GM04504 (cell line): ENCODE measurements at places on chromosomes 6 and 20.

GRCh38 chr20:48789185-48789668, 38.6 kb downstream of the PREX1 start:
- DNase-seq = no peak

DNA sequence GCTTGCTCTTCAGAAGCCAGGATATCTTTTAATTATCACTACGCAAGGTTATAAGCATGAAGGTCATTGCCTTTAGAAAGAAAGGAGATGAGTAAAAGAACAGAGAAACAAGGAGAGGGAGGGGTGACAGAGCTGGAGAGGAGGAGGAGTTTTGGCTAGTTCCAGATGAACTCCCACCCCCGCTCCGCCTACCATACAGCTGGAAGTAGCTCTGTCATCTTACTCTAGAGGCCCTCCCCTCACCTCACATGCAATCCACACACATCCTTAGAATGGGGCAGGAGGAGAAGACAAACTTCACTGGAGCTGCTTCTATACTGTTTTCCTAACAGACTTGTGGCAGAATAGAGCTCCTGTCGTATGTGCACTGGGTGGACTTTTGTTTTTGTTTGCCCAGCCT, 144.7 kb downstream of the SCML4 start:
- no peak for DNase-seq

GRCh38 chr20:63692436-63693082, 3.9 kb upstream of the TNFRSF6B start:
- DNase-seq = peak; percentile 19

DNA sequence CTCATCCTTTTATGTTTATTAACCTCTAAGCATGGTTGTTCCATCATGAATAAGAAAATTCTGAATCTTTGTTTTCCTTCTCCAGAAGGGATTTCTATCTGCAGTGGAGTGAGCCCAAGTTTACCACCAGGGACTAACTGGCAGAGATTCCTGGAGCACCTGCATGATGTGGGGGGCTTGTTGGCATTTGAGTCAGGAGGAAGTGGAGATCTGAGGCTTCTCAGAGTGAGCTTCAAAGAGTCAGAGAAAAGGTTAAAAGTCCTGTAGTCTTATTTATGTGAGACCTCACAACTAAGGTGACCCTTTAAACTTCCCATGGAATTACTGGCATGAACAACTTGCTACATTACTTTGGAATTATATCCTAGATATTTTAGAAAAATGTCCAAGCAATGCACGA, 138.1 kb upstream of the SLC24A3 start:
- no peak for DNase-seq

DNA sequence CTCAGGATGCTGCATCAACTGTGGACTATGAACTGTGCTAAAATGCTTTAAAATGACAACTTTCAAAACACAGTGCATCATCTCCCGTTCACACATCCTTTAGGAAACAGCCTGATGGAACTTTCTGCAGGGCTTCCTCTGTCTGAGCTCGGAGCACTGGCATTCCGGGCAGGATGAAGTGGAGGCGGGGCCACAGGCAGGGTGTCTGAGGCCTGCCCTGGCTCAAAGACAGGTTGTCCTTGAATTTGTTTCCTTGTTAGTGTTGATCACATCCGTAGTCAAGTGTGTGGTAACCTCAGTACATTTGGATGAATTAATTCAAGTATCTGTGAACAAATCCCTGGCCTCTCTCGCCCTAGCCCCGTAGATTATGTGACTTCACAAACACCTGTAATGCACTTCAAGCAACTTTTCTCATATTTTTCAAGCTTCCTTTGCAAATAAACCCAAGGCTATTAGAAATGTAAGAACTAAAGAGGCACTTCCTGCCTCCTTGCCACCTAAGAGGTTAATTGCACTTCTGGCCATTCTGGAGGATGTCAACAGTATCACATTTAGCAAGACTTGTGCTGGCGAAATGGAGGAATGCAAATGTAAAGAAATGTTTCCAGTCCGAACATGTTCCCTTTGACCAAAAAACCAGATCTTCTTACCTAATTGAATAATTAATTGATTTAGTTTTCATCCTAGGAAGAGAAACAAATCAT, 3.1 kb downstream of the CD93 start:
- no peak for DNase-seq
